ENCODE measurements at places on chromosomes 1 and 21.

GRCh38 chr1:220797553-220797952, 10.8 kb downstream of the MTARC1 start:
- DNase-seq, result no peak

DNA sequence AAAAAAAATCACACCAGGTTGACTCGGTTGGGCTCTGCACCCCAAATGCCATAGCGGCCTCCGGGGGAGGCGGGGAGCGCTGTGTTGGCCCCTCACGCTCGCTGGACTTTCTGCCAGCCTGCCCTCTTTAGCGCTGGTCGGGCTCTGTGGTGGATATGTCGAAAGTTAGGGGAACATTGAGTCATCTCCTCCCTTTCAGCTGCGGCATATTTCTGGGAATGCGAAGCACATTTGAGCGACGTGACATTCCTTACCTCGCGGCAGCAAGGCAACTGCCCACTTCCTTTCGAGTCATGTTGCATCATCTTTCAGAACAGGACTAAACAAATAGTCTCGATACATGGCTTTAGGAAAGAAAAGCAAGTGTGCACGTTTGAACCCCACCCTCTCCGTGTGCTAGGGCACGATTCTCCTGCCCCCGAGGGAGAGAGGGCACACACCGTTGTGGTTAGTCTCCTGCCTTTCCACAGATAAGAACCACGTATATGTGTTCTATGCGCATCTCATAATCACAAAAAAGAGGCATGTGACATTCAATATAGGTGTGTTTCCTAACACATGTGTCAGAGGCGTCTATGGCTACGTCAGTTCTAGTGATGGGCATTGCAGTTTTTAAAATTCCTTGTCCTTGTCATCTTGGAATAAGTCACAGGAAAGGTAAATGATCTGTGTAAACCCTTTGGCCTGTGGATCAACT, 105.9 kb upstream of the SLC45A1 start:
- DNase-seq, result no peak

GRCh38 chr1:183590244-183591191, at the start of gene NCF2:
NCF2 (minus strand) TSS chr1:183590459; CDS start chr1:183590329, 130 bp downstream.
- peak; percentile 5 for DNase-seq

- peak; percentile 31 for DNase-seq
These were observed 3.8 kb downstream of the RNF186 start for GRCh38 chr1:19811206-19811851.

DNA sequence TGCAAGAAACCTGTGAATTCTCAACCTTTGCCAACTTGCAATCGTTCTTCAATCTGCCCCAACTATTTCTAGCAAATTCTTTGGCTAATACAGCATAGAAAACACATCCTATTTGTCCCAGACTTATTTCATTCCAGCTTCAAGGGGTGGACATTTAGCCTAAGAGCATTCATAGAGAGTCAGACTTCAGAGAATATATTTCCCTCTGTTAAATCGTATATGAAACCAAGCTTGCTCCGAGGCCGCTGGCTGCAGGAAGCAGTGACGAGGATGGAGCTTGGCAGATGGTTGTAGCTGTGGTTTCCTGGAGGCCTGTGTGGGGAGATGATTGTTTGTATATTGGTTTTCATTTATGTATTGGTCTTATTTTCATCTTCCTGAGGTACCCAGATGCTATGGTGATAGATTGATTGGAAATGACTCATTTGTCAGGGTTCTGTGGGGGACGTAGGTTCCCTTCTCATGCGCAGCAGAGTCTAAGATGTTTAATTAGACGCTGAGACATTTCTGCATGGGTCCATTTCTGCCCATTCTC, 26.1 kb downstream of the MAN1C1 start:
- peak; percentile 65 for DNase-seq

GRCh38 chr1:239558559-239558958, 172.2 kb downstream of the CHRM3 start:
- no peak for DNase-seq

DNA sequence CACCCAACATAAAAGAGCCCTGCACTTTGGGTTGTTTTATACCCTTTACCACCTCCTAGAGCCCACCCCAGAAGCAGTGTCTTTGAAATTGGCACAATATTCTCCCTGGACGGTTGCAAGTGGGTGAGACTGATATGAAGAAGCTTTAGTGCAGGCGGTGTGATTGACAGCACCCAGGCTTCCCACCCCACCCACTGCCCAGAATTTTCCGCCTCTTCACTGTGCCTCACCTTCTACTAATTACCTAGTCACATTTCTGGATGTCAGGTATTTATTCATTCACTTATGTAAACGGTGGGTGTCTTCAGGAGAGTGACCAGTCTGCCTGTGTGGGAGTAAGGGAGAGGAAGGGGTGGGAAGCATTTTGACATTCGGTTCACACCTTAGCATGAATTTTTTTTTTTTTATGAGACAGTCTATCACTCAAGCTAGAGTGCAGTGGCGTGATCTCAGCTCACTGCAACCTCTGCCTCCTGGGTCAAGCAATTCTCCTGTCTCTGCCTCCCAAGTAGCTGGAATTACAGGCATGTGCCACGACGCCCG, 1.7 kb upstream of the FAM89A start:
- no peak for DNase-seq

GRCh38 chr1:93013145-93014065, 52.1 kb upstream of the DIPK1A start:
- DNase-seq, result no peak

GRCh38 chr1:201563406-201563780, 24.5 kb downstream of the NAV1 start:
- DNase-seq, result no peak

GRCh38 chr21:22725436-22725835, 1727.2 kb downstream of the NCAM2 start:
- no peak for DNase-seq

DNA sequence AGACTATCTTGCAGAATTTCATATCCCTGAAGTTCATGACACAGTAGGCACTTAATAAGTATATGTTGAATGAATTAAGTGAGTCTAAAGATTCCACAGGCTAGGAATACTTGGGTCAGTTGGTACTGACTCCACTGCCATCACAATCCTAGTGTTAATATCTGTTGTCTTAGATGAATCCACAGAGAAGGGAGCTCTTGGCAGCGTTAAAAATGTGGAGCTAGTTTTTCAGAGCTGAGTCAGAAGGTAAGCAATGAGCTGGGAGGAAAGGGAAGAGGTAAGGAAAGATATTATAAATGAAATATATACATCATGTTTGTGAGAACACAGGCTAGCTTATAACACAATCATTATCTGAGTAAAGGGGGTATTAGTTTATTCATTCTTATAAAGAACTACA, 21.8 kb upstream of the GORAB start:
- DNase-seq, result no peak

DNA sequence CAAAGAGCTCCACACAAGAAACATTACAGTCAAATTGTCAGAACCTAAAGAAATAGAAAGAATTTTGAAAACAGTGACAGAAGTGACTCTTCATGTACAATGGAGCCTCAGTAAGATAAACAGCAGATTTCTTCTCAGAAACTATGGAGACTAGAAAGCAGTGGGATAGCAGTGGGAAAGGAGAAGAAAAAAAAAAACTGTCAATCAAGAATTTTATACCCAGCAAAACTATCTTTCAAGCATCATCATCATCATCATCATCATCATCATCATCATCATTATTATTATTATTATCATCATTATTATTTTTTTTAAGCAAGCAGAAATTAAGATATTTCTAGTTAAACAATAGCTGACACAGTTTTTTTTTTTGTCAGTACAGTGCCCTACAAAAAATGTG, 24.2 kb downstream of the CEP170 start:
- no peak for DNase-seq

DNA sequence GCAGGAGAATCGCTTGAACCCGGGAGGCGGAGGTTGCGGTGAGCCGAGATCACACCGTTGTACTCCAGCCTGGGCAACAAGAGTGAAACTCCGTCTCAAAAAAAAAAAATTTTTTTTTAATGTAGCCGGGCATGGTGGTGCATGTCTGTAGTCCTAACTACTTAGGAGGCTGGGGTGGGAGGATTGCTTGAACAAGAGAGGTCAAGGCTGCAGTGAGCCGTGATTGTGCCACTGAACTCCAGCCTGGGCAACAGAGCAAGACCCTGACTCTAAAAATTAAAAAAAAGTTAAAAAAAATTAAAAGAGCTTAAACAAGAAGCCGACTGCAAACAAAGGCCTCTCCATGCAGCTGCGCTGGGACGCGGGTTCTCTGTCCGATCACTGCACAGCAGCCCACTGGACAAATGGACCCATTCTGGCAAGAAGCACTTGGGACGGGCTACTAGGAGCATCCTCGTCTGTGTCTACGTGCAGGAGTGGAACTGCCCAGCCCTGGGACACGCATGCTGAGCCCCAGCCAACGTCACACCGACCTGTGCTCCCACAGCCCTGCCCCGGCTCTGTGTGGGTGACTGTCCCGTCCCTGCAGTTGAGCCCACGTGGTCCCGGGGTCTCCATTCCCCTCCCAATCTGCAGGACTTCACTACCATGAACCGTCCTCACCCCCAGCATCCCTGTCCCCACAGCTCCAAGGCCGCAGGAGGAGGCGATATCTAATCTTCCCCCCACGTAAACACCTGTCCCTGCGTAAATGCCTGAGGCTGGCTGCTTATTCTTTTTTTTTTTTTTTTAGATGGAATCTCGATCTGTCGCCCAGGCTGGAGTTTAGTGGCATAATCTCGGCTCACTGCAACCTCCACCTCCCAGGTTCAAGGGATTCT, 12.3 kb downstream of the SLC35E2B start:
- DNase-seq, result no peak

GRCh38 chr21:36807422-36807928, 108.6 kb downstream of the SIM2 start:
- no peak for DNase-seq

GRCh38 chr1:228015276-228016180, 8.7 kb downstream of the WNT3A start:
- no peak for DNase-seq

DNA sequence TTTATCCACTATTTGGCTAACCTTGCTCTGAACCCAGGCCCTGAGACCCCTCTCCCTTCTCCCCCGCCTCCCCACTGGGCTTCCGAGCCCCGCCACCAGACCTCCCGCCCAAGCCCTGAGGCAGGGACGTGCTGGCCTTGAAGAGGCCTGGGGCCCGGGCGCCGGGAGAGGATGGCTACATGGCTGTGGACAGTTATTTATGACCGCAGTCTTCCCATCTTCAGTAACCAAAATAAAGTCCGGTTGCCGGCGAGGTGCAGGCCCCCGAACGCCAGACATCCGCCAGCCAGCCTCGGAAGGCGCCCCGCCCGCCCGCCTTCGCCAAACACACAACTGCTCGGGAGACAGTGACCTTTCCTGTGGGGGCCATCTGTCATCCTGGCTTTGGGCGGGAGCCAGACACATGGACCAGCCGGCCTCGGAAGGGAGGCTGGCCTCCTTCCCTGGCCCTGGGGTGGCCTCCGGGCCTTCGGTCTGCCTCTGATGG, 69.0 kb downstream of the DHRS3 start:
- no peak for DNase-seq

GRCh38 chr1:234955107-234955731, 173.4 kb downstream of the TOMM20 start:
- DNase-seq, result no peak

DNA sequence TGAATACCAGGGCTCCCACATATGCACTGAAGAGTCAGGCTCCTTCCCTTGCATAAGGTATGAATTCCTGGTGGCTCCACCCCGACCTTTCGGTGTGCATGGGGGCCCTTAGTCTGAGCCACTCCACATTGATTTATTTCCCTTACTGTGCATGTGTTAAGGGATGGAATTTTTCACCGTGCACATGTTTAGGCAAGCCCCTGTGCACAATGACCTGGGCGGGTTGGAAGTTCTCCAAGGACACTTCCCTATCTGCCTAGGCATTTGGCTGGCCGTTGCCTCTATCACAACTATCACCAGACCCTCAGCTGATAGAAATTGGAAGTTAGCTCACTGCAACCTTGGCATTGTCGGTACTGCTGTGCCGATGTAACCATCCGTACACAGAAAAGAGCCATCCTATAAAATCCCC, 9.7 kb downstream of the S100A6 start:
- DNase-seq, result no peak

GRCh38 chr1:10827377-10828333, 31.2 kb upstream of the CASZ1 start:
- DNase-seq, result no peak

DNA sequence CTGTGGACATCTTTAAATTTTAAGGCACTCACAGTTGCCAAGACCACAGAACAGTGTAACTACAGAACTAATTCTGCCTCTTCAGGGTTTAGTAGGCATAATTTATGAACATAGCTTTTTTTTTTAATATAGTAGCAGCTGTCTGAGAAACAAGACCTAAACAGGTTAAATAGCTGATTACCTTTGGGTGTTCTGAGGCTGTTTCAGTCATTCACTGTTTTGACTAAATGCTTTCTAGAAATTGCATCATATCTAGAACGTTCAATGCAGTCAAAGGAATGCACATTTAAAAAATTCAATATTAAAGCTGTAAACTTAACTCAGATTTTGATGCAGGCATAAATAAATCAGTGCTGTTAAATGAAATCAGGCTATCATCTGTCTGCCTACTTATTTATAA, 101.6 kb downstream of the BRINP3 start:
- DNase-seq, result no peak

- DNase-seq, result no peak
These were observed 8.8 kb downstream of the MYCL start for GRCh38 chr1:39892601-39893595.

- DNase-seq, result no peak
These were observed 87.9 kb downstream of the AHCTF1 start for GRCh38 chr1:246843876-246844275.

- no peak for DNase-seq
These were observed 408.1 kb downstream of the USH2A start for GRCh38 chr1:216015116-216015515.

DNA sequence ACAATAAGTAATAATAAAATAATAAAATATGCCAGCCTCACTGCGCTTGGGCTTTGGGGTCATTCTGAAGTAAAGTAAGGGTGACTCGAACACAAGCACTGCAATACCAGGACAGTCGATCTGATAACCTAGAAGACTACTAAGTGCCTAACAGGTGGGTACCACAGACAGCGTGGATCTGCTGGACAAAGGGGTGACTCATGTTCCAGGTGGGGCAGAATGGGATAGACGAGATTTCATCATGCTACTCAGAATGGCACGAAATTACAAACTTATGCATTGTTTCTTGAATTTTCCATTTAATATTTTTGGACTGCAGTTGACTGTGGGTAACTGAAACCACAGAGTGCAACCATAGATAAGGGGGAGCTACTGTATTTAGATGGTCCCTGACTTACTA, 221.1 kb upstream of the GREM2 start:
- no peak for DNase-seq

DNA sequence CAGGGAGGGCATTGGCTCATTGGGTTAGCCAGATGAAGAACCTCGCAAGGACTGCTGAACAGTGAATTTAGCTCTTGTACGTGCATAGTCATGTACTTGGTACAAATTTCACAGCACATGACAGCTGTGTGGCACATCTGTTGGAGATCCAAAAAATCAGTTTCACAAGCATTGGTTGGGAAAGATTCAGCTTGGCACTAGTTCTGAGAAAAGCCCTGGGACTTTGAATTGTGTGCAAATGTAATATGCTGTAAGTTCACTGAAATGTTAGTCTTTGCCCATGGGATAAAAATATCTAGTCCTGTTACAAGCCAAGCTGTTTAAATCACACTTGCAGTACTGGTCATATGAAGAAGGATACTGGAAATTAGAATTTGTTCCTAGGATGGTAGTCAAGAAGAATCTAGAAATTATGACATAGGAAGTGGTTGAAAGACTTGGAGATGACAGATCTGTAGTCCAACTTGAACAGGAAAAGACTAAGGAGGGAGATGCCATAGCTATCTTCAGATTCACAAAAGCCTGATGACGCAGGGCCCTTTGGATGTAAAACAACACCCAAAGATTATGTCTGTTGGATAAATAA, 19.2 kb downstream of the LAMC2 start:
- no peak for DNase-seq

- no peak for DNase-seq
These were observed 136.6 kb upstream of the GFI1 start for GRCh38 chr1:92623187-92623778.

- no peak for DNase-seq
These were observed 28.4 kb downstream of the CHML start for GRCh38 chr1:241611736-241612135.

Data from T-cell (primary cell).